Central memory CD4-positive, alpha-beta T cell (primary cell): ENCODE measurements at places on chromosomes 4 and X.

DNA sequence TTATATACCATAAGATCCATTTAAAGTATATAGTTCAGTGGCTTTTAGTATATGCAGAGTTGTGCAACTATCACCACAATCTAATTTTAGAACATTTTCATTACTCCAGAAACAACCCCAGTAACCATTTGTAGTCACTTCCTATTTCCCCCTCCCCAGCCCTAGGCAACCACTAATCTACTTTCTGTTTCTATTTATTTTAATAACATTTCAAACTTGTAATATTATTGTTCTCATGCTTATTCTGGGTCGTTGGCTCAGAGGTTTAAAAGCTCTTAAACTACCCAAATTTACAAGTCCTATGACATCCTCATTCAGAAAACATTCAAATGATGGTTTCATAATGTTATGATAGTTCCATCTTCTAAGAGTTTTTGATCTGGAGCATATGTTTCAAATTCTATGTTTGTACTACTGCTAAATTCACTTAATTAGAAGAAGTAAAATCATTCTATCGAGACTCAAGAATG, 18.4 kb downstream of the XIAP start:
- peak; percentile 26 for DNase-seq

- no peak for DNase-seq
These were observed 2.2 kb downstream of the PDE5A start for GRCh38 chr4:119626420-119626819.

DNA sequence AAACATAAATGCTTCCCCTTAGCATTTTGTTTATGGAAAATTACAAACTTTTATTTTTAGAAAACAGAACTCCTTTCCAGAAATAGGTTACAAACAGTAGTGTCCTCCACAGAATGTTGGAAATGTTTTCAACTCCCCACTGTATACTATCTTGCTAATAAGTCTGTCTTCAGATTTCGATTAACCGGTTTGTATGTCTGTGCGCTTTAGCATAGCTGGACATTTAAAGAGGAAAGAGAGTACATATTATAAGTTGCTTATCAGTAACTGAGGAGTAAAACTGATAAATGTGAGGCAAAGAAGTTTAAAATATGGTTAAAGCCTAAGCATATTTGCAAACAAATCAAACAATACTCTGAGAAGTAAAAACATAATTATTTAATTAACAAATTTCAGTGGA, 3.4 kb downstream of the CXCL8 start:
- DNase-seq, result no peak

DNA sequence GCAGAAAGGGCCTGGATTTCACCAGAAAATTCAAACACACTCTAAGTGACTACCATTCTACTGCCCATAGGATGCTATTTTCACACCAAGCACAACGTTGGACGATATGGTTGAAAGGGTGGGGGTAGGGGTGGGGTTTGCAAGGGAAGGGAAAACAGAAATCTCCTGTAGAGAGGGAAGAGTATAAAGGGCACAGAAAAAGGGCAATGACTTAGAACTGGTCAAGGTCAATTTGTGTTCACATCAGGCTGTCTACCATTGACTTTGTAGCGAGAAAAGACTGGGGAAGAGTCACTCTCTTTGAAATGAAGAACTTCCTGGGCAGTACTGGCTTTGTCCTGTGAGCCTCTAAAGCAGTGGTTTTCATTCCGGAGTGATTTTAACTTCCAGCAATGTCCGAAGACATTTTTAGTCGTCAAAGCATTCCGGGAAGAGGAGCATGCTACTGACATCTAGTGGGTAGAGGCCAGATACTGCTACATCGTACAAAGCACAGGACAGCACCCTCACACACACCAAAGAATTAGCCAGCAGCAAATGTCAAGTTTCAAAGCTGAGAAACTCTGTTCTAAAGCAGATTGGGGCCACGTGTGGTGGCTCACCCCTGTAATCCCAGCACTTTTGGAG, 48.4 kb upstream of the SLC7A3 start:
- DNase-seq, result no peak

DNA sequence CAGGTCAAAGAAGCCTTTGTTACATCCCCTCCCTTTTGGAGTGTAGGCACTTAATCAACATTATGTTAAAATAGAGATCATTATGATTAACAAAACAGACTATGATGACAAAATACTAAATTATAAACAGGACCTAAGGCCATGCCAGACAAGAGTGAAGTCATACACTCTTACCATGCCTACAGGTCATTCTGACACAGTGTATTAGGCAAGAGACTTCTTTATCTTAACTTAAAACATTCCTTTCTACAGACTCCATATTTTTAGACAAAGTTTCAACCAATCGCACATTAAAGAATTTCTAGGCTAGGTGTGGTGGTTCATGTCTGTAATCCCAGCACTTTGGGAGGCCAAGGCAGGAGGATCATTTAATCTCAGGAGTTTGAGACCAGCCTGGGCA, 128.6 kb upstream of the SLC34A2 start:
- DNase-seq, result no peak

DNA sequence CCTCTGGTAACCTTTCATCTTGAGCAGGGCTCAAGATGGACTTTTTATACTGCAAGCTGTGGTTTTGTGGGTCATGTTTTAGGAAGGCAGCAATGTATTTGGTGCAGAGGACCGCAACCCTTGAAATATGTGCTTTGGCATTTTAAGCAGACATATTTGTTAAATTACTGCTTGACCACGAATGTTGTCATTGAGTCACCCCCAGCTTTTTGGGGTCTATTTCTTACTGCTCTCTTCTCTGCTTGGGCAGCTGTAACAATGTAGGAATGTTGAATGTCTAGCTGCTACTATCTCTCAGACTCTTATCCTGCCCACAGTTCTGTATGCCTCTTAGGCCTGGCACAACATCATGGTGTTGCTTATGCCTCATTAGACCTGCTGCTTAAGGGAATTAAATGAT, 6.0 kb downstream of the RBPJ start:
- no peak for DNase-seq

DNA sequence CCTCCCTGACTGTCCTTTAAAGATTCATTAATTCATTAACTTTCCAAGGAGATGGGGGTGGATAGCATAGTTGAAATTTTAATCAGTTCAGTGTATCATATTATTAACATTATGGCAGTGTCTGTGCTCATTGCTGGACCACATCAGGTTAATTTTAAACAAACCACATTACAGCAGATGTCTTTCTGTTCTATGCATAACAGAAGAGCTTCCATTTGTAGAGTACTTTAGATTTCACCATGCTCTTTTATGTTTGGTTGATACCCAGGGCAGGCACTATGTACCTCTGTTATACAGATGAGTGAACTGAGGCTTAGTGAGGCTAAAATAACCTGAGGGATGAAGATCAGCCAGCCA, 41.1 kb downstream of the AFF2 start:
- no peak for DNase-seq

- DNase-seq, result no peak
These were observed 8.5 kb upstream of the MID1 start for GRCh38 chrX:10628906-10629305.

- no peak for DNase-seq
These were observed 65.0 kb upstream of the DDX60 start for GRCh38 chr4:168383510-168383909.

- no peak for DNase-seq
These were observed 91.3 kb downstream of the LCORL start for GRCh38 chr4:17930256-17930655.

DNA sequence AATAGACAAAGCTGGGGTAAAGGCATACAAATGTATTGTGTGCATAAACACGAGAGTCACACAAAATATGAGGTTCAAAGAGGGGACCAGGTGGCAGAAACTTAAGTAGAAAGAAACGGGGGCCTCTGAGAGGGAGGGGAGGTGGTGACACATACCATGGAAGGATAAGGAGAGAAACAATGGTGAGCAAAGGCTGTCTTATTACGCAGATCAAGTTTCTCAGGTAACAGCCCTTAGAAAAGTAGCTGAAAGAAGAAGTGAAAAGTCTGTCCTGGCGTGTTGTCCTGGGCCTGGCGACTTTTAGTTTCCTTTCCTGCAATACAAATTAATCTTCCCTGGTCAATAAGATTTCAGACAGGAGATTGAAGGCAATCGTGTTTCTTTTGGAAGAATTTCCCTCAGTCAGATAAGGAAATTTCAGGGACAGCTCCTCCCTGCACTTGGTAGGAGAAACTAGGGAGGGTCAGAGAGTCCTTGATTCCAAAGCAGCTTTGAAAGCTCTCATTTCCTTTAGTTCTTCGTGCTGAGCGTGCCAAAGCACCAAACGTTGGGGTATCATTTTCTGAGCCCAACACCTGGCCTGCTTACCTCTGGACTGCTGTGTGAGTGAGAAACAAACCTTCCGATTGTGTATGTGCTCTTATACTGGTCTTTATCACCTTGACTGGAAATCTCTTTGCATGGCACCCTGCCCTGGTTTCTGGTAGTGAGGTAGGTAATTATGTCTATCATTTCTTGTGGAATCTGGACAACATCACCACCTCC, 676.7 kb upstream of the LCORL start:
- DNase-seq, result no peak

DNA sequence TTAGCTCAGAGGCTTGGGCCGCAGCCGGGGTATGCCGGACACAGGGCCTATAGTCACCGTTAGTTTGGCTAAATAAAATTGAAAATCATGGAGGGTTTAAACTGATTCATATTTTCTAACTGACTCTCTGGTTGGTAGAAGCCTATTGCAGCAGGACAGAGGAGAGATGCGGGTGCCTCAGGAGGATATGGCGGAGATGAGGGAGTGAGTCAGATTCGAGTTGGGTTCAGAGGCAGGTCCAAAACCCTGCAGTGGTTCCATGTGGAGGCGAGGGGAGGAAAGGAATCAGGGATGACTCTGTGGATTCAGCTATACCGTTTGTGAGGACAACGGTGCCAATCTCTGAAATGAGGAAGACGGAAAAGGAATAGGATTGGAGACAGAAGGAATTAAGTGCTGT, 176.6 kb downstream of the PALLD start:
- no peak for DNase-seq

- no peak for DNase-seq
These were observed 837 bp downstream of the CITED1 start for GRCh38 chrX:72304877-72305276.

DNA sequence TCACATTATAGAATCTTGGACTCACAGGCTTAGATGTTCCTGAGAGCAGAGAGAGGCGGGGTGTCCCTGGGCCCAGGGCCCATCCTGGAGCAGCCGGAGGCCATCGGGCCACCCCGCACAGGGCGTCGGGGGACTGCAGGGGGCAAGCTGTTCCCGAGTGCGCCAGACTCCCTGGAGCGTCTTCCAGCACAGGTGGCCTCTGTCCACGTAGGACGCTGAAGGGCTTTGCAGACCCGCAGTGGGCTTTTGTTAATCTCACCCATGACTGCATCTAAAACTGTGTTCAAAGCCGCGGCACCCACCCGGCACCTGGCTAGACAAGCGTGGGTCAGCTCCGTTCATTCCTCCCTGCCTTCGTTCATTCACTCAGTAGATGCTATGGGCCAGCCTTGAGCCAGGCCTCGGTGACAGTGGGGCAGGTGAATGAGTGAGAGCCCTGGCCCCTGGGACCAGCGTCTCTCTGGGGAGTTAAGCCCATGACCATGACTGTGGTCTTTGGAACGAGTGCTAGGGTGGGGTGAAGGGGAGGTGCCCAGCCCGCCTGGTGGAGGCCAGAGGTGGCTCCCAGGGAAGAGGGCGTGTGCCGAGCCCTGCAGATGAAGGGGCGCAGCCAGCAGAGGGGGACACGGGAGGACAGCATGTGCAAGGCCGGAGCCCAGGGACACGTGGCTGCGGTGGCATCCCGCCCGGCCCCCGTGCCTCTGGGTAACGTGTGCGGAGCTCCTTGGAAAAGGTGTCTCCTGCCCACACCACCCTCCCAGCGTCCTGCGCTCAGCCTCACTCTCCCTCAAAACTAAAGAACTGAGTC, 98.3 kb downstream of the HMX1 start:
- no peak for DNase-seq
